Activated naive CD4-positive, alpha-beta T cell treated with anti-CD3 and anti-CD28 coated beads, Interleukin-2, amount 10 ng/mL, durations not matched to agents 7 days and 5 days (primary cell): ENCODE measurements at places on chromosomes 4 and X.

DNA sequence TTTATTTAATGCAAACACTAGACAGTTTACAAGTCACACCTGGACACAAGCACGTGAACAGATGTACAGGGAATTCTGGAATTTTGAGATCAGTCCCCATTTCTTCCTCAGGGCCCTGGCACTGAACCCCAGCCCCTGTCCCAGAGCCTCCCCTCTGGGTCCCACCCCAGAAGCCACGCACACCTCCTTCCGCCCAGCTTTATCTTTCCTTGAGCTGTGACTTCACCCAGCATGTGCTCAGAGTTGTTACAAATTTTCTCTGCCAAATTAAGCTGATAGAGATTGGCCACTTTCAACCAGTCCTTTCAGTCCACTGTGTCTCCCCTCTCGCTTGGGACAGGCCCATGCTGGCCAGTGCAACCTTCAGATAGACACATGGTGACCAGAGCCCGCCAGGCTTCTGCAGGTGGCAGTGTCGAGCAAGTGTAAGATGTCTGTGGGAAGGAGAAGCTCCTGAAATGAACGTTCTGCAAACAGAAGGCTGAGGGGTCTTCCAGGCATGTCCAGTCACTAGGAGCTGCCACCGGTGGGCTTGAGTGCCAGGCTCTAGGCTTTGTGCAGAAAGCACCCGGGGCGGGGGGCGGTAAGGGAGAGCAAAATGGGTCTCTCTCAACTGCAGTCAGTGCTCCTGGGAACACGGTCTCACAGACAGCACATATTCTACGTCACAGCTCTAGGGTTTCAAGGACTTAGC, 73.3 kb downstream of the MTMR1 start:
- no peak for DNase-seq

GRCh38 chr4:187550256-187550950, 445.2 kb upstream of the ZFP42 start:
- no peak for DNase-seq

DNA sequence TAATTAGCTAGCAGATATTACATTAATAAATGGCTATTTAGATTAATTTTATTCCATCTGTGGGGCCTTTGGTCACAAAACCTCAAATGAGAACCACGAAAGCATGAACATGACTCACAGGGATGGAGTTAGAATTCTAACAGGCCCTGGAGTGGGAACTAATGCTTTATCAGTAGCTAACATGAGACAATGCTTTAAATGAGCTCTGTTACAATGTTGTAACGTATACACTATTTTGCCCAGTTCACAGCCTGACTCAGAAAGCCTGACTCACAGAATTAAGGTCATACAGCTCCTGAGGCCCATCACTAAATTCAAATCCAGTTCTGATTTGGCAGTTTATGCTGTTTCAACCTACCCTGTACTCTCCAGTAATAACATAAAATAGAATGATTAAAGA, 23.2 kb downstream of the VEGFC start:
- DNase-seq, result no peak

- DNase-seq, result no peak
These were observed 96.2 kb upstream of the MXRA5 start for GRCh38 chrX:3442691-3443090.

- no peak for DNase-seq
These were observed 51.4 kb downstream of the PRDM5 start for GRCh38 chr4:120871173-120871572.
